ENCODE measurements at places on chromosomes 3 and 15. TPM values are rescaled to one million over a fixed set of nuclear protein-coding genes. Genes with fewer than 3 reads are reported as not detected.

DNA sequence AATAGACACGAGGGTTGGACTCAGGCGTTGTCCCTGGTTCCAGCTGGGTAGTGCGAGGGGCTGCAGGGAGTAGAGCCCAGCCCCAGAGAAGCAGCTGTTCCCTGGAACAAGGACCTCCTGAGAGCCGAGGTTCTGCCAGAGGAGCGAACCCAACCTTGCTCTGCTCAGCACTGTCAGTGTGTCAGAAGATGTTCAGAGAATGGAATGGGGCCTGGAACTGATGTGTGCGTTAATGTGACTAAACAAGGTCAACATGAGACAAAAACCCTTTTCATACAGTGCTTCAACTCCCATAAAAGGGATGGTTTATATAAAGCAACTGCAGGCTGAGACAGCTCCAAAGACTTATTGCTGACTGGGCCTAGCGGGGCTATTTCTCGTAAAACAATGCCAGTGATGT lies 35.5 kb upstream of the HACD2 start:
- DNase-seq = no peak

DNA sequence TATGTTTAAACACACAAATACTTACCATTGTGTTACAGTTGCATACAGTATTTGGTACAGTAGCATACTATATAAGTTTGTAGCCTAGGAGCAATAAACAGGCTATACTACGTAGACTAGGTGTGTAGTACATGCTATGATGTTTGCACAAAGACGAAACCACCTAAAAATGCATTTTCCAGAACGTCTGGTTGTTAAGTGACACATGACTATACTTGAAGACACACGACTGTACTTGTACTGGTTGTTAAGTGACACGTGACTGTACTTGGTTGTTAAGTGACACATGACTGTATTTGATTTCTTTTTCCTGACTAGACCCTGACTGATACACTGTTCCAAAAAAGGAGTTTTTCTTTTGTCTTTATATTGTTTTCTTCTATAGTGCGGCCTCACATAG lies 34.1 kb downstream of the RAB8B start:
- DNase-seq = no peak

DNA sequence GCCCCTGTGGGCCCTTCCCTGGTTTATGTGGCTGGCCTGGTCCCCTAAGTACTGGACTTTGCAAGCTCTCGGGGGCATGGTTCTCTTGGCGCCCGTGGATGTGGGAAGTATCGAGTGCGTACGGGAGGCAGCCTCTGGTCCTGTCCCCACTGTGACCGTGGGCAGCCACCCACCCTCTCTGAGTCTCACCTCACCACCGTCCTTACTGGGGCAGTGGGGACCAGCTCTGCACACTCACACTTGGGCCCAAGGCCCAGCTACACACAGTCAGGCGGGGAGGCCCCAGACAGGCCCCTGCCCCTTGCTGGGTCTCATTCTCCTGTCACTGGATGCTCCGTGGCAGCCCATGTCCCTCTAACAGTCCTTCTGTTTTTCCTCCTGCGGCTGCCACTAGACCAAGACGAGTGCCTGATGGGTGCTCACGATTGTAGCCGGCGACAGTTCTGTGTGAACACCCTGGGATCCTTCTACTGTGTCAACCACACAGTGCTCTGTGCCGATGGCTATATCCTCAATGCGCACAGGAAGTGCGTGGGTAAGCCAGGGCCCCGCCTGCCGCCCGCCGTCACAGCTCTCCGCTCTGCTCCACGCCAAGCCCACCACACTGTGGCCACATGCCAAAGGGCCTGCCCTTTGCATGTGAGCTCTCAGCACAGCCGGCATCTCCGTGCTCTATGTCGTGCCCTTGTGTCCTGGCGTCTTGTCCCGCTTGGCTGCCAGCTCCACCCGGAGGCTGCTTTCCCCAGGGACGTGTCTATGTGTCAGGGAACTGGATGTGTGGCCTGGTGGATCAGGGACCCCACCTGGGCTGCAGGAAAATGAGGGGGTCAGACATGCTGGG lies 72.7 kb downstream of the FBLN2 start:
- no peak for DNase-seq

GRCh38 chr3:189001559-189001958 lies 170.2 kb upstream of the TPRG1 start:
- DNase-seq = no peak

DNA sequence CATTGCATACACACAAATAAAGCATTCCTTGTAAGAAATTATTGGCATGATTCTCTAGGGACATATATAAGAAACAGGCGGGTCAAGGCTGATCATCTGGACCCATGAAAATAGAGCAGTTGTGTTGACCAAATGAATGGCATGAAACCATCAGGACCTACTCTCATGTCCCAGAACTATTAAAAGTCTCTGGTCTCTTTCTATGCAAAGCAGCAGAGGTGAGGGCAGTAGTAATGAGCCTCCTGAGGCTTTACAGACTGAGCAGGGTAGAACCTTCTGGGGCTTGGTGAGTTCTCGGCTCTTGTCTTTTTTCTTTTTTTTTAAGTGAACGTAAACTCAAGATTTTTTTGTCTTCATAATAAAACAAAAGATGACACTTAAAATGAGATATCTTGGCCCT lies 9.3 kb downstream of the GLDN start:
- no peak for DNase-seq

GRCh38 chr15:67259806-67260205 lies 5.2 kb downstream of the IQCH start:
- DNase-seq = no peak

Gene SERPINI2
- total RNA-seq = 2.3 TPM

DNA sequence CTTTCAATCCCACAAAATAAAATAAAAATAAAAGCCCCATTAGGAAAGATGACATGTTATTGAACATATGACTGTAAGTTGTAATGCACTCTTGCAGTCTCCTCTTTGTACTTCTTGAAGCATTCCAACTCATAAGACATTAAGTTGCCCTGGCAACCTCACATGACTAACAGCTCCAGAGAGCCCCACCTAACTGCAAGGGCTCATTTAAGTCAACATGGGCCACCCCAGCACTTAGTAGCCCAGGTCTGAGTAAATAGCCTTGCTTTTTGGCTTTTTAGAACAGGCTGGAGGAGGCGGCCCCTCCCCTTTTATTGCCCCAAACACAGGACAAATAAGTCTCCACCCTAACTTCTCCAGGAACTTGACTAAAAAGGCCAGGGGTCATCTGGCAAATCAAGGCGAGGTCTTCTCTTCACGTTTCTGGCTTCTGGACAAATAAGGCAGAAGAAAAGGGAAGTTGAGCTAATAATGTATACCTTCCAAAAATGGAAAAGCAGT lies 135.1 kb downstream of the TMCO5A start:
- DNase-seq = peak; percentile 76

Gene CLEC3B
- total RNA-seq = 217 TPM

Gene SIAH2
- 18.6 TPM for total RNA-seq

DNA sequence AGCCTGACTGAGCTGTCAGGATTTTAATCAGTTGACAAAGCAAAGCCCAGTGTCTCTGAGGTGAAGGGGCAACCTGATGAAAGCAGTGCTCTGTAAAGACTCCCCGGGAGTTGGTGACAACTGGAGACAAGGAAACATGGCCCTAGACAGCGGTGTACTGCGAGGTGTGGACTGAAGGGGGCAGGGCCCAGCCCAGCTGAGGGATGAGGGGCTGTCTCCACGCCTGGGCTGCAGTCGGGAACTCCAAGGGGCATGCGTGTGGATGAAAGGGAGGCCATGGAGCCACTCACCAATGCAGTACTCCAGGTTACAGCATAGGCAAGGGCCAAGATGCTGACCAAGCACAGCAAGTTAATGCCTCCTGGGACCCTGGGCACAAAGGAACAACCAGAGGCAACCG lies 45.1 kb downstream of the SCAP start:
- DNase-seq = no peak

Gene CDCP1
- 28.7 TPM for total RNA-seq

Gene CIDEC
- total RNA-seq = not detected

DNA sequence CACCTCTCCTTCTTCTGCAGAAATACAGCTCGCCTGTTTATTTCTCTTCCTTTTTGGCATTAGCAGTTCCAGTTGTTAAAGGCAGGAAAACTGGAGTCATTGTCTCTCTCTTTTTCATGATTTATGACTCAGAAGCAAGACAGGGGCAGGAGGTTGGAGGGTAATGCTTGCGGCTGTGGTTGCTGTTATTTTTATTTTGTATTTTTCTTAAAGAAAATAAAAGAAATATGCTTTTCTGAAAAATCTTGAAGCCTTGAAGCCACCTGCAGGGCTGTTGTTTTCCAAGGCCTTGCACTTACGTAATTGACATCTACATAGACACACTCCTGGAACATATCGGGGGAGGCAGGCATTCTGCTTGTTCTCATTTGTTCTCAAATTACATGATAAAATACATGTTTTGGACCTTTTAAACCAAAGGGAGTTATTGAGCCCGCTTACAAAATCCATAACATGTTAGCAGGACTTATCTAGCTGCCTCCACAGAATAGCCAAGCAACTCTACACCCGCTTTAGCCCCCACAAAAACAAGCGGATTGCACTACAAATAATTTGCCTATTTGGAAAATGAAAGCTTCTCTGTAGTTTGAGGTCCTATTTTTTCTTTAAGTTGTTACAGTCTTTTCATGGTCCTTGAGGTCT lies 1004.6 kb upstream of the NR2F2 start:
- no peak for DNase-seq

Gene RARB
- total RNA-seq = 5.6 TPM

- no peak for DNase-seq
Observed at GRCh38 chr3:133988631-133989161, 41.0 kb downstream of the SLCO2A1 start.

- DNase-seq = no peak
Observed at GRCh38 chr3:2655229-2655701, 454.9 kb downstream of the IL5RA start.

GRCh38 chr15:62437753-62438152 lies 272.7 kb upstream of the C2CD4B start:
- DNase-seq = no peak

DNA sequence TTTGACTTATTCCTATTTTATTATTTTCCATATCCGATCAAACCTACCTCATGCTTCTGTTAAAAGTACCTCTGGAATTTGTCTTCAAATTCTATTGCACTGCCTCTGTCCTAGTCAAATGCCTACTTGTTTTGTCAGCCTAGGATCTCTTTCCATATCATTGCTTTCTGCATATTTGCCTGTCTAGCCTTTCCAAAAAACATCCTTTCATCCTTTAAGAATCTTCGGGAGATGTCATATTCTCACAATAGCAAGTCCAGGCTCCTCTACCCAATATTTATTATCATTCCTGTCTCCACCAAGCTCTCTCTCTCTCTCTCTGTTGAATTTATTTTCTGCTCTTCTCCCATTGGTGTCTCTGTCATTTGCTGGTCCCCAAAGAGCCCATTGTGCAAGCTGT lies 80.1 kb downstream of the LRRC28 start:
- DNase-seq = no peak

- no peak for DNase-seq
Observed at GRCh38 chr3:33111581-33111980, 2.2 kb upstream of the CRTAP start.

Gene KNG1
- total RNA-seq = not detected

Gene TMCC1
- 33.4 TPM for total RNA-seq

Gene FILIP1L
- 25.0 TPM for total RNA-seq

- DNase-seq = no peak
Observed at GRCh38 chr3:30471066-30471465, 135.3 kb upstream of the TGFBR2 start.

Gene RETNLB
- not detected for total RNA-seq

Gene RAMAC
- total RNA-seq = 17.9 TPM

DNA sequence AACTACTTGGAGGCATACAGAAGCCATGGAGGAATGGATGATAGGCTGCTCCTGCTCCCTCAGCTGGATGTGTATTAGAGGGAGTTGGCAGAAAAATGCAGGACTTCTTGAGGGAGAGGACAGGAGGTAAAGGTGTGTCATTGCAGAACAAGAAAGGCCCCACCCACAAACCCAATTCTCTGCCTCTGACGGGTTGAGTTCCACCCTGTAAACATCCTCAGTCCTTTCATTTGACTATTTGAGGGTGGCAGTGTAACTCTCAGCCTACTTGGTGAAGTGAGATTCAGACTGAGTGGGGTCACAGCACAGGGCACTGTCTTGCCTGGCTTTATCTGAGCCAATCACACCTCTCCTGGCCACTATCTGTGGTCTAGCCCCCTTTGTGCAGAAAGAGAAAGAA lies at the start of gene TPRG1:
Gene TPRG1, plus strand, starts transcription at position 265 of the 400 bp plus-strand sequence. CDS start 35,414 bp downstream, outside the sequence.
- no peak for DNase-seq

Gene FAM219B
- total RNA-seq = 92.2 TPM

Gene THOC7
- total RNA-seq = 47.2 TPM

DNA sequence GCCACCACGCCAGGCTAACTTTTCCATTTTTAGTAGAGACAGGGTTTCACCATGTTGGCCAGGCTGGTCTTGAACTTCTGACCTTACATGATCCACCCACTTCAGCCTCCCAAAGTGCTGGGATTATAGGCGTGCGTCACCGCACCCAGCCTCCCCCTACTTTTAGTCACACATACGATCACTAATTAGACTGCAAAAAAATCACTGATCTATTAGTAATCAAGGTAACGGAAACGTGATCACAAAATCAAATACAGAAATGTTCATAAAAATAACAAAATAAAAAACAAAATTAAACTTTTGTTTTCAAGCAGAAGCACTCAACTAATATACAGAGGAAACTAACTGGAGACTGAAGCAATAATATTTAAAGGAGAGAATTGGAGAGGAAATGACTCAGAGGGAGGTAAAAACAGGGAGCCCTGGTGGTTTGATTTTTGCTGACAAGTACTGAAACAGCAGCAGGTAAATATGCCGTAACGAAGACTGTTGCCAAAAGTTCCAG lies 4.6 kb downstream of the WDR53 start:
- no peak for DNase-seq

- DNase-seq = no peak
Observed at GRCh38 chr15:82646250-82647044, 716 bp downstream of the CPEB1 start.

DNA sequence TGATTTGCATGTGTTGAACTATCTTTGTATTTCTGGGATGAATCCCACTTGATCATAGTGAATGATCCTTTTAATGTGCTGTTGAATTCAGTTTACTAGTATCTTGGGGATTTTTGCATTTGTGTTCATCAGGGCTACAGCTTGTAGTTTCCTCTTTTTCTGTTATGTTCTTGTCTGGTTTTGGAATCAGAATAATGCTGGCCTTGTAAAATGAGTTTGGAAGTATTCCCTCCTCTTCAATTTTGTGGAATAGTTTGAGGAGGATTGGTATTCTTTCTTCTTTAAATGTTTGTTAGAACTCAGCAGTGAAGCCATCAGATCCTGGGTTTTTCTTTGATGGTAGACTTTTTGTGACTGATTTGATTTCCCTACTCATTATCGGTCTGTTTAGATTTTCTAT lies 63.1 kb upstream of the FBN1 start:
- no peak for DNase-seq
